PC-9 (cell line): ENCODE measurements at places on chromosomes 2 and 18.

- DNase-seq = no peak
Measured at GRCh38 chr2:241860184-241861078, 1.7 kb upstream of the PDCD1 start.

DNA sequence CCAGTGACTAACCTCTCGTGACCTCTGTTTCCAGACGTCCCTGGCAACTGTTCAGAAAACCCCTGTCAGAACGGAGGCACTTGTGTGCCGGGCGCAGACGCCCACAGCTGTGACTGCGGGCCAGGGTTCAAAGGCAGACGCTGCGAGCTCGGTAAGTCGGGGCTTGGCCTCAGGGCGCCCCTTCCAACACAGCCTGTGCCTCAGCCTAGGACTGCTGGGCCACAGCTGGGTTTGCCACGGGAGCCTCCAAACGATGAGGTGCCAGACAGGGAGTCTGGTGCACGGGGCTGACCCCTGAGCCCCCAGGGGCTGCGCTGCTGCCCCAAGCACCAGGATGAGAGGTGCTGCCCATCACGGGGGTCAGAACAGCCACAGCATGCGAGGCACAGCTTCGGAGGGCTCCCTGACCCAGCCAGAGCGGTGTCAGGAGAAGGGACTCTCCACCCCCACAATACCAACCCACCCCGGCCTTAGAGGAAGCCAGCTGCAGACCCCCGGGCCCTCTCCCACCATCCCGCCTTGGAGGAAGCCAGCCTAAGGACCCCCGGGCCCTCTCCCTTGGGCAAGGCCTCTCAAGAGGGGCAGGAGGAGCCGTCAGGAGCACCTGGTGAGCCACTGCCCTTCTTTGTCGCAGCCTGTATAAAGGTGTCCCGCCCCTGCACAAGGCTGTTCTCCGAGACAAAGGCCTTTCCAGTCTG, 20.3 kb downstream of the MTERF4 start:
- no peak for DNase-seq

DNA sequence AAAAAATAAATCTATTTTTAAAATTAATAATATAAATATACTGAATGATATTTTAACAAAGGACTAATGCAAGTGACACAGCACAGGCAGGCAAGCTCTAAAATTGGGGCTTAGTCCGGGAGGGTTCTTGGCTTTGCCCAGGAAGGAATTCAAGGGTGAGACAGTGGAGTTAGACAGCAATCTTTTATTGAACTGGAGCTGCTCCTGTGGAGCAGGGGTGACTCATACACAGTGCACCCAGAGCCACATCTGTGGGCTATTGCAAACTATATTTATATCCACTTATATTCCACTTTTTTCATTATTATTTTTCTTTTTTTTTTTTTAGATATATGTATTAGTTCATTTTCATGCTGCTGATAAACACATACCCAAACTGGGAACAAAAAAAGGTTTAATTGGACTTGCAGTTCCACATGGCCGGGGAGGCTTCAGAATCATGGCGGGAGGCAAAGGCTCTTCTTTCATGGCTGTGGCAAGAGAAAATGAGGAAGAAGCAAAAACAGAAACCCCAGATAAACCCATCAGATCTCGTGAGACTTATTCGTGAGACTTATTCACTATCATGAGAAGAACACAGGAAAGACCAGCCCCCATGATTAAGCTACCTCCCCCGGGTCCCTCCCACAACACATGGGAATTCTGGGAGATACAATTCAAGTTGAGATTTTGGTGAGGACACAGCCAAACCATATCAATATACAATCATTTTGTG, 437.1 kb downstream of the BCL11A start:
- no peak for DNase-seq

GRCh38 chr18:31510319-31510718, 12.3 kb downstream of the DSG2 start:
- peak; percentile 70 for DNase-seq

DNA sequence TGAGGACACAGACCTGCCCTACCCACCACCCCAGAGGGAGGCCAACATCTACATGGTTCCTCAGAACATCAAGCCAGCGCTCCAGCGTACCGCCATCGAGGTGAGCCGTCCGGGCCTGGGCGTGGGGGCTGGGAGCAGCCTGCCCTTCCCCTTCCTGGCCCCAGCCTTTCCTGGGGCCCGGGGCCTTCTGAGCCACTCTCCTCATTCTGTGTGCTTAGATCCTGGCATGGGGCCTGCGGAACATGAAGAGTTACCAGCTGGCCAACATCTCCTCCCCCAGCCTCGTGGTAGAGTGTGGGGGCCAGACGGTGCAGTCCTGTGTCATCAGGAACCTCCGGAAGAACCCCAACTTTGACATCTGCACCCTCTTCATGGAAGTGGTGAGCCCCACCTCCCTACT, 157.9 kb downstream of the DYSF start:
- DNase-seq = no peak

- DNase-seq = peak; percentile 58
Measured at GRCh38 chr2:216857131-216857550, 2.7 kb downstream of the TNP1 start.

GRCh38 chr2:5959836-5960820, 267.9 kb downstream of the SOX11 start:
- DNase-seq = no peak

DNA sequence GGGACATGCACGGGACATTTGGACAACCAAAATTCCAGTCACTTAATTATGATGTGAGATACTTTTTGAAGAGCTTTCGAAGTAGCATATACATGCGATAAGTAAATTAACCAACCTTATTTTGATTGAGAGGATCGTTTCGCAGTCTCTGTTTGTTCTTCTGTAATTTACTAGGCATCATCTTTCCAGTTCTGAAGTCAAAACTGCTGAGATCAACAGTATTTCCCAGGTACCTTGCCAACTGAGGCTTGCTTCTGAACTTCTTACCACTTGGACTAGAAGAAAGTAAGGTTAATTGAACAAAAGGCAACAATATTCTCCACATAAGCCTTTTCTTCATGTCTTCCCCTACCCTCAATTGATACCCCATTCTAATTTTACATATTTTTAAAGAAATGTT, 19.6 kb downstream of the MBD2 start:
- DNase-seq = no peak

GRCh38 chr2:215290980-215291599, 20.8 kb upstream of the ATIC start:
- DNase-seq = no peak

DNA sequence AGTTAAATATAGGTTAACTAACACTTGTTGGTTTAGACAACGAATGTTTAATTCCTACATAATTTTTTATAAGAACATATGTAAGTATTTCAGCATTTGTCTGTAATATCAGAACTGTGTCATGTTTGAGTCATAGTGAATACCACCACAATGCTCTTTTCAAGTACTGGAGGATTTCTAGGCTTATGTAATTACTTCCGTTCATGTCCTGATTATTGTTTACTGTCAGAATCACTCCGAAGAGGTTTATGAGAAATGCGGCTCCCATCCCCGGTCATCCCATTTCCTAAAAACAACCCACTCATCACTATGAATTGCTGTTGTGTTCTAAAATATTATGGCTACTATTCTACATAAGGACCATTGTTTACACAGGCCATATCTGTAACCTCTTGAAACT, 45.1 kb downstream of the CDH19 start:
- DNase-seq = no peak

GRCh38 chr2:230870544-230871360, 6.0 kb downstream of the ITM2C start:
- peak; percentile 61 for DNase-seq

DNA sequence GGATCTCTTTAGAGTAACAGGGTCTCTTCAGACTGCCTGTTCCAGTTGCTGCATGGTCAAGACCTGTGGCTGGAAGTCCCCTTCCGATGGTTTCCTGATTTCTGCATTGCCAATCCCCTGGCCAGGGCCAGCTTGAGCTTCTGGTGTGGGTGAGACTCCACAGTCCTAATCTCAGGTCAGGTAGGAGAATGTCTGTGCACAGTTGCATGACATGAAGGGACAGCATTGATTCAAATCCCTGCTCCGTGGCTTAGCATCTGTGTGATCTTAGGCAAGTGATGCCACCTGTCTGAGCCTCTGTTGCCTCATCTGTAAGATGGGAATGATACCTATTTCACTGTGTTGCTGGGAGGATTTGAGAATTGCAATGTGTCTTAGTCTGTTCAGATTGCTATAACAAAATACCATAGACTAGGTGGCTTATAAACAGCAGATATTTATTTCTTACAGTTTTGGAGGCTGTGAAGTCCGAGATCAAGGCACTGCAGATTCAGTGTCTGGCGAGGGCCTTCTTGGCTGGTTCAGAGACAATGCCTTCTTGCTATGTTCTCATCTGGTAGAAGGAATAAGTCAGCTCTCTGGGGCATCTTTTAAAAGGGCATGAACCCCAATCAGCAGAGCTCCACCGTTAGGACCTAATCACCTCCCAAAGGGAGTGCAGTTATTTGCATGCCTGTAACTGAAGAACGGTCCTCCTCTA, 66.2 kb downstream of the ATOH8 start:
- DNase-seq = no peak

DNA sequence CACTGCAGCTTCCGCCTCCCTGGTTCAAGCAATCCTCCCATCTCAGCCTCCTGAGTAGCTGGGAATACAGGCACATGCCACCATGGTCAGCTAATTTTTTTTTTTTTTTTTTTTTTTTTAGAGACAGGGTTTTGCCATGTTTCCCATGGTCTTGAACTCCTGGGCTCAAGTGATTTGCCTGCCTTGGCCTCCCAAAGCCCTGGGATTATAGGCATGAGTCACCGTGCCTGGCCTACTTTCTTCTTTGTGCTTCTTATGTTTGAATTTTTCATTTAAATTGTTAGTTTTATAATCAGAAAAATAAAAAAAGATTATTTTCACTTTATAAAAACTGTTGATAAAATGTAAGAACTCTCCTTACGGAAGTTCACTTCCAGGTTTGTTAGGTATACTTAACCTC, 101.5 kb upstream of the LPIN2 start:
- no peak for DNase-seq

DNA sequence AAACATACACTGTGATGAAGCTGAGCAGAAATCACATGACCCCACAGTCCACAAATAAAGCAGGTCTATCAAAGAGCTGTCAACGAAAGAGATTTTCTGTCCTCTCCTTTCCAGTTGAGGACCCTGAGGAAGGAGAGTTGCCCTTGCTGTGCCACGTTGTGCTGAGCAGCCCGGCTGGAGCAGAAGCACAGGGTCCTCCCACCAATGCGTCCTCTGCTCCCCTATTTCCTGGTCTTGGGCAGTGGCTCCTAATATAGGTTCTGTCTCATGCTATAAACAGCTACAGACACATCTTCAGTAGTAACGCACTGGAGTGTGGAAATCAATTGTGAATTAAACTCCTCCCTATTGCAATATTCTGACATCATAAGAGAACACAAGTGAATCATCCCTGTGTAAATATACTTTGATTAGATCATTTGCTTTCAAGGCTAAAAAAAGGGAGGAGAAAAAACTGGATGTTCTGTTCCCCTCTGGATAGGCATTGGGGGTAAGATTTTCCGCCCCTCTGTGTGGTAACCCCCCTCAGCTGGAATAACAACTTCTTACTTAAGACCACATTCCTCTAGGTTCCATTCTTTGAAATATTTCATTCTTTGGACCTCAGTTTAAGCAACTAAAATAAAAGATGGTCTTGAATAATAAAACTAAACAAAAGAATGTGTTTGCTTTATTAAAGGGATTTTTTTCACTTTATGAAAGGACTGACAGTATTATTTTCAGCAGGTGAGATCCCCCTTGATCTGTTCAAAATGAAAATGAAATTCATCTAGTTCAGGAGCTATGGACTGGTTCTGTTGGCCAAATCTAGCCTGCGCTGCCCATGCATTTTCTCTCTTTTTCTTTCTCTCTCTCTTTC, 8.3 kb upstream of the RHOB start:
- no peak for DNase-seq

- no peak for DNase-seq
Measured at GRCh38 chr2:118975133-118975532, 33.1 kb downstream of the MARCO start.

DNA sequence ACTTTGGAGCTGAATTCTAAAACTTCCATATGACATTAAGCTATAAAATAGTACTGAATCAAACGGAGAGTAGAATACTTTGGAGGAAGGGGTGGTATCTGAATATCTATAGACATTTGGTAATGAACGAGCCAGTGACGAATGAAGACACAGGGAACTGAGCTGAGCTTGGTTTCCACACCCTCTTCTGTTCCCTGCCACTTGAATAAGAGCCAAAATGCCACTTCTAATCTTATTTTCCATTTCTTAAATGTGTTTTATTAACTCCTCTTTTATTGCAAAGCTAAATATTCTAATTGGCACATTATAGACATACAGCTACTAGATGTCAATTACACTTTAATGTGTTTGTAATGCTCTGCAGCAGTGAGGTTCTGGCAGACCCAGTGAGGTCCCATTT, 76.1 kb downstream of the AFF3 start:
- DNase-seq = no peak

GRCh38 chr2:207763303-207763917, 6.3 kb downstream of the FZD5 start:
- DNase-seq = no peak

DNA sequence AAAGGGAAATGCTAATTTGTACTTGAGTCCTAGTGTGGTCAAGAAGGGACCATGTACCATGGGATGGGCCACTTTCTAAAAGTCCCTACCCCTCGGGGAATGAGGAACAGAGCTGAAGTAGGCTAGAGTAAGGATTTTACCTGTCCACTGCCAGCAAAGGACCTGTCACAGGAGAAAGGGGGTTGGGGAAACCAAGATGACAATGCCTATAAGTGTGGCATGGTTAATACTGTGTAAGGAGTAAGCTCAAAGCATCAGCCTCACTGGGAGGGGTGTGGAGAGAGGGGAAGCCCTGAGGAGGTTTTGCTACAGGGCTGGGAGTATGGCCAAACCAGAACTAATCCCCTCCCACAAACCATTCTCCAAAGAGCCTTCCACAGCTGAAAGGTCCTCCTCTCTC, 15.8 kb downstream of the GKN2 start:
- DNase-seq = no peak

DNA sequence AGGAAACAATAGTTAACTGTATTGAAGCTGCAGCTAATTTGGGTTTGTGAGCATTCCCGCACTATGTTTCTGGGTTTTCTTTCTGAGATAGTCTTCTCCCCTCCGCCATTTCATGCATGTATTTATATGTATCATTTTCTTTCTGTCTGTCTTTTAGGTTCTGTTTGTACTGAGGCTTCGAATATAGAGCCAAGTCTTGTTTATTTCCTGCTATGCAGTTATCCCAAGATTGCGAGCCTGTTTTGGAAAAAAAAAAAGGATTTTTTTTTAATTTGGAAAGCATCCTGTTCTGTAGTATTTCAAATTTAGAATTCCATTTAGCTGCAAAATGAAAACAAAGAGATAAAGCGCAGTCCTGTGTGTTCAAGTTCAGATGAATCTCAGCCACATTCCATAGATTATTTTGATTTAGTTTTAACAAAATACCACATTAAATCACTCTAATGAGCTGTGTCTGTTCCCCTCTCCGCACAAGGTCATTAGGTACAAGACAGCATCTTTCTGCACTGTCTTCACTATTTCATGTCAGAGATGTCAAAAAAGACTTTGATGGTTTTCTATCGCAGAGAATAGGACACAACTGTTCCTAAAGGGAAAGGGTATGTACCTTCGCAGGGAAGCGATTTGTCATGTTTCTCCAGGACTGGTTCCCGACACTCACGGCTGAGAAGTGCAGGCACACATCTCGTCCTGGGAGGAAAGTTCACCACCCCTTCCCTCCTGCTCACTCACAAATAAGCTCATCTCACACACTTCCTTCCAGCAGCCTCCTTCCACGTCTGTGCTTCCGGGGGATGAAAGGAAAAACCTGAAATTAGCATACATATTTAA, 443.4 kb downstream of the ZNF516 start:
- no peak for DNase-seq

- no peak for DNase-seq
Measured at GRCh38 chr2:51465326-51465725, 433.4 kb upstream of the NRXN1 start.
